Left hindlimb (tissue), 1 donor: ENCODE measurements at places on chromosomes 12 and 14.

DNA sequence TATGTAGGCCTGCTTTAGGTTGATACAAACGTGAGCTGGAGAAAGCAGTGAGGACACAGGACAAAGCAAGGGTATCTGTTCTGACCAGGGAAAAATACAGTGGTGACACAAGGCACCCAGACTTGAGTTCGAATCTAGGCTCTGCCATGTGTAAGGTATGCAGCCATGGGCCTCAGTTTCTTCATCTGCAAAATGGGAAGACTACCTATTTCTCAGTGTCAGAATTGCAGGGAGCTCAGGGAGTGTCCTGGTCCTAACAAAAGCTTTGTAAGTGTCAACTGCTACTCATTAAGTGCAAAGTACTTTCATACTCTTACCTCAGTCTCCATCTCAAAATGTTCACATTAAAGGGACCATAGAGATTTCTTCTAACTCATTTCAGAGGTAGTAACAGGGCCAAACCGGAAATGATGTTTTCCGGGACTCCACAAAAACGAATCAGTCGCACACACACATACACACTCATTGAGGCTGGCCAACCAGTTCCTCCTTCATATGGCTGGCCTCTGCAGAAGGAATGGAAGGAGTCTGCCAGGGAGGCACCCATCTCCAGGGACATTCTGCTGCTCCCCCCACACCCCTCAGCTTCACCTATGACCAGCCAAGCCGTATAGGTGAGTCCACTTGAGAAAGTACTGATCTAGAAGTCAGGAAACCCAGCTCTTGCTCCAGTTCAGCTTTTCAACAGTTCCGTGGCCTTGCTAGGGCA, 7.8 kb downstream of the CTDSP2 start:
- DNase-seq = no peak

GRCh38 chr14:42671636-42672035, 1065.0 kb downstream of the LRFN5 start:
- no peak for DNase-seq

GRCh38 chr14:65318636-65319506, 93.7 kb upstream of the FUT8 start:
- DNase-seq = no peak

DNA sequence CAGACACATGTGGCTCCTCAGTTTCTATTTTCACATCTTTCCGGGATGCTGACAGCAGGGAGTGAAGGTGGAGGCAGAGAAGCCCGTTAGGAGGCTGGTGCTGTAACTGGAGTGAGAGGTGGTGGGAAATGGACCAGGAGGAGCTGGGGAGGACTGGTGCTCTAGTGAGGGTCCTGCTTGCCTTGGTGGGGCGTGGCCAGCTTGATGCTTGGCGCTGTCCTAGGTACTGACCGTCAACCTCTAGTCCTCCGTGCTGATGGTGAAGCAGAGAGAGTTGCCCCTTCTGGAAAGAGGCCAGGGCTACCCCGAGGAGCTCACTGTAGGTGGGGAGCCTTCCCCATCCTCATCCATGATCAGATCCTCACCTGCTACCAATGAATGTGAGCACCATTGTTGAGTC, 1.4 kb downstream of the TRMT61A start:
- no peak for DNase-seq

- no peak for DNase-seq
Observed at GRCh38 chr14:54781961-54782750, 120.5 kb downstream of the GCH1 start.

GRCh38 chr12:130506844-130507243, 169.2 kb downstream of the PIWIL1 start:
- DNase-seq = no peak

- no peak for DNase-seq
Observed at GRCh38 chr12:99476956-99477355, 170.6 kb upstream of the GARIN6 start.

DNA sequence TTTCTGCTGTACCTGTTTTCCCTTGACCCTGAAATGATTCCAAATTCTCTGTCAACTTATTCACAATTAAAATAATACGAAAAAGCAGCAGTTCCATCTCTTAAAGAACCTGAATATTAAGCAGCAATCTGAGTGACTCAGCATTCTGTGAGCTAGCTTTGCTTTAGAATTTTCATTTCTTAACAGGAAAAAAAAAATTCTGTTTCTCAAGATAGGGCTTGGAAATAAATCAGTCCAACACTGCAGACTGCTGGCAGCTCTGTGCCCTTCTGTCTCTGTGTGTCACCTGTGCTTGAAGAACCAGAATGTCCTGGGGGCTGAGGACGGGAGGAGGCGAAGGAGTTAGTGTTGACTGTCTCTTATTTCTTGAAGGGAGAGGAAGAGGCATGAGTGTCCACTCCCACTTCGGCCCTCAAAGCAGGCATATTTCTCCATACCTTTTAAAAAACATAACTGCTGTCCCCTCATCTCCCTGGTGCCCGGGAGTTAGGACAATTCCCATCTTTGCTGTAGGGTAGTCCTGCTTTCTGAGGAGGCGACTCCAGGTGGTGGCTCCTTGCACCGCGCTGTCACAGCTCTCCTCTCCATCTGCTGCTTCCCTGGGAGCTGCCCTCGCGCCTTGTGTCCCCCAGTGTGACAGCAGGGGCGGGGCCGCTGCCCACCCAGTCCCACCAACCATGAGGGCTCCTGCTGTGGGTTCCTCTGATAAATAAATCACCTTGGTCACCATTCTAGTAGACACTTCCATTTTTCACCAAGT, 203.1 kb downstream of the CALM1 start:
- DNase-seq = no peak

DNA sequence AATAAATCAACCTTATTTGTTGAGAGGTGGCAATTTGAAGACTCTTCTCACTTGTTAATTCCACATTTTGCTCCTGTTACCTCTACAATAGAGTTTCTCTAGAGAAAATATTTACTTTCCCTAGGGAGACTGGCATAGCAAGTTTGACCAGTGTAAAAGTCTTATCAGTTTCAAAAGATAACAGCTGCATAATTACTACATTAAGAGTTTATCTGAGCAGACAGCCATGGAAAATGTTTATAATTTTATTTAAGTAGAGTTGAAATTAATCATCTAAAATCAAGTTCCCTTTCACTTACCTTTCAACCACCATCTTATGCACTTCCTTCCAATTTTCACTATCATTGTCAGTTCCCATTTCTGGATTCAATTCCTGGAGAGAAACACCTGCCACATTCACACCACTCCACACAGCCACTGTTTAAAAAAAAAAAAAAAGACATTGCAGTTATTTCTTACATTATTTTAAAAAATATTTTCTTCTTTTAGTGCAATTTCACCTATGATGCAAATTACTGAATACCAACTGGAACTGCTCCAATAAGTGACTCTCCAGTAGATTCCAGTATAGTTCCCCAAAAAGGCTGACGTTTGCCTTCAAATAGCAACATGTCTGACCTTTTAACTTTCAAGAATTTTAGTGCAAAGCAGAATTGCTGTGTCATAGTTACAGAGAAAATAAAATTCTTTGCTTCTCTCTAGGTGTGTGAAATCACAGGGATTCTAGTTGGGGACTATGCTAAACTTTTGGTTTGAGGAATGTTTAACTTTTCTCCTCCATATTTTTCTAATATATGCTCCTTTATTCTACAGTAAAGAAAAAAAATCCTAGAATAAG, 19.4 kb downstream of the LDHB start:
- no peak for DNase-seq

GRCh38 chr12:132354211-132354981, 25.0 kb upstream of the GALNT9 start:
- no peak for DNase-seq

GRCh38 chr12:100295764-100296555, 29.0 kb downstream of the SCYL2 start:
- no peak for DNase-seq
